Small intestine (tissue), 16 donors: ENCODE measurements at places on chromosomes 11 and 22. TPM values are rescaled to one million over a fixed set of nuclear protein-coding genes. Genes with fewer than 3 reads are reported as not detected.

The C11orf65 gene
- polyA plus RNA-seq = not detected

The OR8G1 gene
- polyA plus RNA-seq = not detected

The GRM5 gene
- not detected for polyA plus RNA-seq

The WNT7B gene
- 0.03 TPM for polyA plus RNA-seq

The PPM1F gene
- 4.6 TPM for polyA plus RNA-seq

The OR10D3 gene
- not detected for polyA plus RNA-seq

The PHOX2A gene
- polyA plus RNA-seq = 0.86 TPM

The ALKBH3 gene
- polyA plus RNA-seq = 40.3 TPM

The ALDH3B1 gene
- 25.1 TPM for polyA plus RNA-seq

The MAJIN gene
- polyA plus RNA-seq = not detected

The TRIM29 gene
- polyA plus RNA-seq = 10.3 TPM

The FREY1 gene
- not detected for polyA plus RNA-seq

The CRYBA4 gene
- 0.10 TPM for polyA plus RNA-seq

The CFAP300 gene
- polyA plus RNA-seq = 0.63 TPM

The MUC5B gene
- 2.4 TPM for polyA plus RNA-seq

The VPS51 gene
- polyA plus RNA-seq = 157 TPM
